ENCODE measurements at places on chromosomes 7 and 10.
A peak's percentile ranks its signal among the peaks of the same experiment; 100 is the strongest.

DNA sequence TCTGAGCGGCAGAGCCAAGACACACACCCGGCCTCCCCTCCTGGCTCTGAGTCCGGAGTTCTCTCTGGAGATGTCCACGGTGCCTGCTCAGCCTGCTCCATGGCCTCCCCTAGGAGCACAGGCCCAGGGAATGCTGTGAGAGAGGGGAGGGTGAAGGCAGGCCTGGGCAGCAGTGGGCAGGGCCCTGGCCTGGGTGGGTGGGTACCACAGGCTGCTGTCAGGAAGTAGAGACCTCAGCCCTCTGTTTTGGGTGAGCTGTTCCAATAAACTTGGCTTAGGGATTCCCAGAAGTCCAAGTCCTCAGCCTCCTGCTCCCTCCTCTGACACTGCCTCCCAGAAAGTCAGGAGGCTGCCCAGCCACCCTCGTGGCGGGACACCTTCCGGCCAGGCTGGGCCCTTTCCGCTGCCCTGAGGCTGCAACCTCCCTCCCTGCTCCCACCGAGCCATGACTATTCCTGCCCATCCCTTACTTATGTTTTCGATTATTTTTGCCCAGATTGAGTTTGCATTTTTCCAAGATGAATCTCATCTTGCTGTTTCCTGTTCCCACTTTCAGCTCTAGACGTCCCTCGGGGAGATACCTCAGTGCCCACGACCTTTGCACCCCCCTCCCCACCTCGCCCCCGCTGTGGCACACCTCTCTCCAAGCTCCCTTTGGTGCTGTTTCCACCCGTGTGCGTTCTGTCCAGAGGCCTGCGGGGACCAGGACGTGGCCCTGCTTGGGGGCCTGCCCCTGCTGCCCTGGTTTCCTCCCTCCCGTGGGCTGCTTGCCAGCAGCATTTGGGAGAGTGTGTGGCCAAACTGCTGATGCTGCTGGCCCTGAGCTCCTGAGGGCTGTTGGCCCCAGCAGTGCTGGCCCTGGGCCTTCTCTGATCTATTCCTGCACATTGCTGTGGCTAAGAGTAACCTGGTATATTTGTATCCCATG, 5.8 kb upstream of the POLM start:
- peak; percentile 92 for DNase-seq

- DNase-seq = no peak
Observed at GRCh38 chr10:93115661-93116383, 42.1 kb downstream of the CYP26A1 start.

DNA sequence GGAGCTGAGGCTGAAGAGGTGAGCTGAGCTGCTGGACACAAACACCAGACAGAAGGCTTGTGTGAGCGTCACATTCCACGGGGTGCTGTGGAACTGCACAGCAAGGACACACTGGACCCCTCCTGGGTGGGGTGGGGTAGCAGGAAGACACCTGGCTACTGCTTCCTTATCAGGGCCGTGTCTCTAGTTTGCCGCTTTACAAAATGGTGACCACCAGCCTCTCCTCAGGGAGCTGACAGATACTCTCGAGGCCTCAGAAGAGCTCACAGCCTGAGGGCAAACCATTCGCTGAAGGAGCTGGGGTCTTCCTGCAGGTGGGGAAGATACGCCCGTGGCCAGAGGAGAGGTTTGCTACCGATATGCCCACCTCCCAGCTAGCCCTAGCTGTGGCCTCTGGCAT, 461.9 kb downstream of the PLXNA4 start:
- DNase-seq = no peak

GRCh38 chr7:106129291-106129690, 17.2 kb upstream of the SYPL1 start:
- DNase-seq = no peak

DNA sequence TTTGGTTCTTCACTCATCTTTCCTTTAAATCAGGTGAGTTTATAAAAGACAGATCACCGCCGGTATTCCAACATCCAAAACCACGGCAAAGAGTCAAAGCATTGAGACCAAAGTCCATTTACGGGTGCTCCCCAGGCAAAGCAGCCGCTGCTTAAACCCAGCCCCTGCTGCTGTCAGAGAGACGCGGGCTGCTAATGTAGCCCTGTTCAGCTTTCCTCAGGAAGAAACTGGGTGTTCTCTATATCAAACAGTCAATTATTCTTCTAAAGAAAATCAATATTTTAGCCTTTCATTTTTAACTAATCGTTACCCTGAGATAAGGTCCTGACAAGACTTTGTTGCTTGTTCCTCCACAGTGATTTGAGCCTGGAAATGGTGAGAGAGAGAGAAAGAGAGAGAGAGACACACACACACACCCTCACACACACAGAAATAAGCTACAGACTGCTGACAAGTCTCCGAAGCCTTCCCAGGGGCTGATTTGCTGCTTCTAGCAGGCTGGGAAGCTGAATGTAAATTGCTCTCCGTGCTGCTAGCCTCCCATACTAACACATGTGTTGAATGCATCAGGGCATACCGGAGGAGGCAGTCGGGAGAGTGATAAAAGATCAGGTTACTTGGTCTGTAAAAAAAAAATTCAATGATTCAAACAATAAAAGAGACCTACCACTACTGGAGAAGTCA, 183.0 kb upstream of the ANK3 start:
- DNase-seq = peak; percentile 5

GRCh38 chr10:57035310-57035709, 674.3 kb upstream of the ZWINT start:
- DNase-seq = no peak

- DNase-seq = no peak
Observed at GRCh38 chr10:47456079-47456785, 27.7 kb downstream of the ANXA8 start.

- no peak for DNase-seq
Observed at GRCh38 chr7:8809320-8809719, 375.9 kb downstream of the NXPH1 start.

GRCh38 chr7:140635345-140635744, 5.3 kb downstream of the DENND2A start:
- DNase-seq = no peak

DNA sequence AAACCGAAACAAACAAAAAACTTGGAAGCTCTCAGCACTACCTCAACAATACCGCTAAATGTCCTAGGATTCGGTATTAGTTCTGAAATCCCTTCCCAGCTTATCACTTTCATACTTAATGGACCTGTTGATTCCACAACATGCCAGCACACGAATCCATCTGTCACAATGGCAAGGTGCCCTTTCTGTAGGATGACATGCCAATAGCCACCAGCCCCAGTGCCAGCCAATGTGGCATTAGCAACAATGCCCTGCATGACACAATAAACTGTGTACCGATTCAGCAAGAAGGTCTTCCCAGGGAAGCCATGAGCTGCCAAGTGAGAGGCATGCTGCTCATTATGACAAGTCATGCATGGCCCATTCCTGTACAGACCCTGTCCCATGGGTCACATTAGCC, 35.6 kb upstream of the CHCHD3 start:
- DNase-seq = no peak

DNA sequence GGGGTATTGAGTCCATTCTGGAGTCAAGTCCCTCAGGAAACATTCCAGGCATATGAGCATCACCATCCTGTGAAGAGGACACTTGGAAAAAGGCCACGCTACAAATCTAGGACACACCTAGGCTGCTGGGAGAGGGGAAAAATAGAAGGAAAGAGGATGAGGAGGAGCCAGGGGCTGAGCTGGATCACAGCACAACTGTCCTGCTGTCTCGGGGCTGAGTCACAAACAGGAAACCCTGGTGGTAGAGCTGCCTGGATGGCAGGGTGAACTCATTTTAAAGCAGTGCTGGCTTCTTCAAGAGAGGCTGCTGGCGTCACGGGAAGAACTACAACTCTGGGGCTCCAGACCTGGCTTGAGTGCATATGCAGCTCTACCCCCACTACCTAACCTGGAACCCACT, 151.5 kb downstream of the RNF216 start:
- DNase-seq = no peak

DNA sequence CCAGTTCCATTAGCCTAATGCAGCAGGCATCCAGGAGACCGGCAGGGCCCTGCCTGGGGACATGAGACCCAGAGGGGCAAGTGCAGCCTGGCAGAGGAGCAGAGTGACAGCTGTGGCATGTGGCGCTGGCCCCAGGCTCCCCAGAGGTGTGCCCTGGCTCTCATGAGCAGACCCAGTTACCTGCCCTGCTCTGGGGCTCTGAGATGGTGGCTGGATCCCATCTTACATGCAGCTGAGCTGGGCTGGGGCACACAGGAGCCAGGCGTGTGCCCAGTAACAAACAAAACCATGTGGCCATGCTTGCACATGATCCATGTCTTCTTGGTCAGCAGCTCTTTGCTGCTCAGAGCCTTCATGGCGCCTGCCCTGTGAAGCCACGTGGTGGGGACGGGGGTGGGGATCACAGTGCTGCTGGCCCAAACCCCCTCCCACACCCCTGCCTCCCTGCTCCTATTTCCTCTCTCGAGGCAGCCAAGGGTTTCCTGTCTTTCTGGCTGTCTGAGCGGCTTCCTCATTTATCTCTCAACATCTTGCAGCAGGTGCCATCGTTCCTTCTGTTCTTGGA, 40.3 kb upstream of the GTF2I start:
- no peak for DNase-seq

- peak; percentile 17 for DNase-seq
Observed at GRCh38 chr7:35617041-35617440, 77.9 kb downstream of the HERPUD2 start.

- DNase-seq = no peak
Observed at GRCh38 chr7:77391230-77391629, 24.9 kb downstream of the GSAP start.

DNA sequence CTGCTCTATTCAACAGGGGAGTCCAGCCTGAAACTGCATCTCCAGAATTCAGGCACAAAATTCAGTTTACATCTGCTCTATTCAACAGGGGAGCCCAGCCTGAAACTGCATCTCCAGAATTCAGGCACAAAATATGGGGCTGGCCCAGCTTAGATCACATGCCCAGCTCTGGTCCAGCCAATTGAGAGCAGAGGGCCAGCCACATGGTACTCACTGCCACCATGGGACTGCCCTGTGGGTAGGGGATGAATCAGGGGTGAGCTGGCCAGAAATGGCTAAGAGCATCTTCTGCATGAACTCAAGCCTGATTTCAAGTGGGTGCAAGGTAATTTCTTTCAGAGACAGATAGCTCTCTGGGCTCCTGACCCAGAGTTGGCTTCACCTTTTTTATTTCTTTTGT, 156.6 kb upstream of the LYZL2 start:
- no peak for DNase-seq

- DNase-seq = no peak
Observed at GRCh38 chr7:97013134-97013844, 7.9 kb downstream of the DLX6 start.

DNA sequence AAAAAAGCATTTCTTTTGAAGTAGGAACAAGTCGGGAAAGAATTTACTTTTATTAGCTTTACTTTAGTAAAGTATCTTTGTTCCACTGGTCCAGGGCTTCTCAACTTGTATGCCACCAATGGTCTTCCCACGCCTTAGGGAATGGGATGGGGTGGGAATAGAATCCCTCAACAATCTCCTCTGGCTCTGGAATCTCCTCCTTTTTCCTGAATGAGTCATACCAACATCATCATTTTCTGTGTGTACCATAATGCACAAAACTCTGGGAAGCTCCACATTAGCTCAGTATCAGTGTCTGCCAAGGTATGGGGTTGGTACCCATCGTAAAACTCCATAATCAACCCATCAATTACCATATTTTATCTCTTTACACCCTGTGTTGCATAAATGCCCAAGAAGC, 159.4 kb upstream of the BMPER start:
- DNase-seq = no peak

GRCh38 chr7:139613971-139614411, 90.5 kb downstream of the CLEC2L start:
- no peak for DNase-seq

- DNase-seq = no peak
Observed at GRCh38 chr10:2782265-2782664, 285.1 kb upstream of the PFKP start.

DNA sequence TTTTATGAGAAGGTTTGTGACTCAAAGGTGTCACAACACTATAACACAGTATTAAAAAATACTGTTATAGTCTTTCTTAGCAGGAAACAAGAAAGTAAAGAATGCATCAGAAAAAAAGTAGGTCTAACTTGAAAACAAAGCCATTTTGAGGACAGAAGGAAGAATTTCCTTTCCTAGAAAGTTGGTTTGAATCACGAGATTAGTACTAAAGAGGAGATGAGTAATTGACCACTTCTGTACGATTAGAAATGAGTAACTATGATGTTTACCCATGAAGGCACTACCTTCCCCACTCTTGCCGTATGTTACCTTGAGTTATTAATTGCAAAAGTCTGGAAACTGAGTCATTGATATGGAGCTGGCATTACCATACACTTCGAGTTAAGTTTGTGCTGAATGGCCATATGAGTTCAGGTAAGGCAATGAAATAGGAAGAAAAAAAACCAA, 65.2 kb downstream of the FAM185A start:
- peak; percentile 15 for DNase-seq

GRCh38 chr10:79066411-79067240, 2.1 kb upstream of the ZMIZ1 start:
- no peak for DNase-seq

DNA sequence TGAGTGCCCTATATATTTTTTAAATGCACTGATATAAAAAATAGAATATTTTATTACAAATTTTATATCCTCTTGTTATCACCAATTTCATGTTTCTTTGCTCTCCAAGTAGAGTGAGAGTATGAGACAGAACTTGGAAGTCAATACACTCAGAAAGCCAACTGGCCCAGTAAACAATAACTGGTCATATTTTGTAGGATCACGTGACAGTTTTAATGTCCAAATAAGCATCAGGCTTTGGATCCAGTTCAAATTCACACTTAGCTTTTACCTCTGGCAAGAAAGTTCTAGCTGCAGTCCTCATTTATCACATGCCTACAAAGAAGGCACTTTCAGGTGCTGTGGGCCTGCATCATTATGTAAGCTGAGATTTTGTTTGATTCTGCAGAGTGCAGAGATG, 21.6 kb upstream of the TPK1 start:
- no peak for DNase-seq

DNA sequence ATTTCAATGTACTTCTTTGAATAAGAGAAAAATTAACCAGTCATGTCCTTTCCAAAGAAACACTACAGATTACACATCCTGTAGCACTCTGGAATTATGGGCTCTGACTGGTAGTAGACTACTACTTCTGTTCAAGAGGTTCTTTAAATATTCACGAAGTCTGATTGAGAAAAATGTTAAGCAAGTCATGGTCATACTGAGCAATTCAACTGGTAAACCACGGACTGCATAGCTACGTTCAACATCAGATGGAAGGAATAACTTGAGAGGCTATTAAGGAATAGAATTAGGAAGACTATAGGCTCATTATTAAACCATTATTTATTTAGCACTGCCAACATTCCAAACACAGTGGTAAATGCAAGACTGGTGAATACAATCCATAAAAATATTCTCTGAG, 160.8 kb downstream of the IMMP2L start:
- DNase-seq = no peak

GRCh38 chr7:50142425-50143017, 49.5 kb upstream of the ZPBP start:
- no peak for DNase-seq

DNA sequence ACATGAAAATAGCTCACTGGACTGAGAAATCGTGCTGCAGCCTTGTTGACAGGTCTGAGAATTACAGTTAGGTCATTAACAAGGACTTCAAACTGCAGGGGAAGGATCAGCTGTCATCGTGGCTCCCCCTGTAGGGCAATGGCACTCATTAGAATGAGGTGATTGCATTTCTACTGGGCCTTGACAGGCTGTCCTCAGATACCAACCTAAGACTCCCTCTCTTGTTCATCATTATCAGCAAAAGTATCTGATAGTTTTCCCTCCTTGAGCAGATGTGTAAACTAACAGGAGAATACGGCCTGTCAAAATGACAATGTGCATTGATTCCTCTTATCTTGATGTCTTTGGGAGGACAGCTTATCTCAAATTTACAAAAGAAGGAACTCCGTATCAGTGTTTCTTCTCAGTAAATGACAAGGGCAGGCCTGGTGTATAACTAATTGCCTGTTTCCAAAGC, 648.5 kb upstream of the LRRN3 start:
- no peak for DNase-seq
